ENCODE measurements at places on chromosomes 5 and 9.

DNA sequence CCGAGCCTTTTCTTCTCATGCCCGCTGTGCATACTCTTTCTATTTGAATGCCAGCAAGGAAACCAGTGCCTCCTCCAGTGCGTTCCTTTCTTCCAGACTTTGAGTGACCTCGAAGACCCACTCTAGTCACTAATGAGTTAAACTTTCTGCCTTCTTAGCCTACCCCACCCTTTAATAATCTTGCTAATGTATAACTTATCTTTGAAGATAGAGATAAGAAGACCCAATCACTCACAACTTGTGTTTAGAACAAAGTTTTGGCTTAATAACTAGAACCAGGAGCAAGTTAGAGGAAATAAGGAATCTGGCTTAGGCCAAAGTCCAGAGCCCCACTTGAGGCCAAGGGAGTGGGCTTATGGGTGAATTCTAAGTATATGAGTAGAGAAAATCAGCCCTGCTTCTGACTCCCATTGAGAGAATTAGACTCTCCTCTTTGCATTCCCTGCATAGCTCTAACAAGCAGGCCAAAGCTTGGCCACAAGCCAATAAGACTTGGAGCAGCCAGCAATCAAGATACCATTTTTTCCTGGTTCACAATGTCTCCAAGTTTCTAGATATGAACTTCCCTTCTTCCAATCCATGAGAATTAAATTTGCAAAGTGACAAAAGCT lies 181.5 kb upstream of the PIK3R1 start:
- DNase-seq, result no peak

- DNase-seq, result no peak
Observed at GRCh38 chr5:58998544-58998943, 415.7 kb downstream of the RAB3C start.

DNA sequence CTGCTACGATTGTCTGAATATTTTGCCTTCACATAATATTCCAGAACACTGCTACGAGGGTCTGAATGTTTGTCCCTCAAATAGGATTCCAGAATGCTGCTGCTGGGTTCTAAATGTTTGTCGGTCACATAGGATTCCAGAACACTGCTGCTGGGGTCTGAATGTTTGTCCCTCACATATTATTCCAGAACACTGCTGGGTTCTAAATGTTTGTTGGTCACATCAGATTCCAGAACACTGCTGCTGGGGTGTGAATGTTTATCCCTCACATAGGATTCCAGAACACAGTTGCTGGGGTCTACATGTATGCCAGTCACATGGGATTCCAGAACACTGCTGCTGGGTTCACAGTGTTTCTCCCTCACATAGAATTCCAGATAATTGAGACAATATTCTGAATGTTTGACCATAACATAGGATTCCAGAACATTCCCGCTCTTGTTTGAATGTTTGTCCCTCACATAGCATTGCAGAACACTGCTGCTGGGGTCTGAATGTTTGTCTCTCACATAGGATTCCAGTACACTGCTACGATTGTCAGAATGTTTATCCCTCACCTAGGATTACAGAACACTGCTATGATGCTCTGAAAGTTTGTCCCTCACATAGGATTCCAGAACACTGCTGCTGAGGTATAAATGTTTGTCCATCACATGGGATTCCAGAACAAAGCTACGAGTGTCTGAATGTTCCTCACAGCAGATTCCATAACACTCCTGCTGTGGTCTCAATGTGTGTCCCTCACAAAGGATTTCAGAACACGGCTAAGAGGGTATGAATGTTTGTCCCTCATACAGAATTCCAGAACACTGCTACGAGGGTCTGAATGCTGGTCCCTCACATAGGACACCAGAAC lies 201.8 kb downstream of the FOXD4L6 start:
- DNase-seq, result no peak

GRCh38 chr5:3376611-3377010 lies 219.0 kb upstream of the IRX1 start:
- no peak for DNase-seq

GRCh38 chr5:82918311-82919031 lies 158.7 kb downstream of the TMEM167A start:
- no peak for DNase-seq

DNA sequence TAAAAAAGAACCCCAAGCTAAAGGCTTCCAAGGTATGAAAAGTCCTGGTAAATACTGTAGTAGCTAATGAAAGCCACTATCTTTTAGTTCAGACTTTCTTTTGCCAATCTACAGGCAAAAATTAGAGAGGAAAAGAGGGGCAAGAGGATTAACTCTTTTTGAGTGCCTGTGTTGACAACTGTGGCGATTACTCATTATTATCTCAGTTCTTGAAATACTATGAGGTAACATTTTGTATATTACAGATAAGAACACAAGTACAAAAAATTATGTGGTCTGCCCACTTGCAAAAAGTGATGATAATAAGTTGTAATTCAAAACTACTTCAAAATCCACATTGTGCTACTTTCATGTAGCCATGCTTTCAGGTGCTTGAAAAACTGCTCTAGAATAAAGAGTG lies 144.0 kb downstream of the DTWD2 start:
- DNase-seq, result no peak

Data from natural killer cell (primary cell).